Amygdala (tissue), 56 donors: ENCODE measurements at places on chromosomes 5 and 9.

GRCh38 chr5:6718161-6718681 is 5.0 kb downstream of the TENT4A start:
- no peak for DNase-seq

DNA sequence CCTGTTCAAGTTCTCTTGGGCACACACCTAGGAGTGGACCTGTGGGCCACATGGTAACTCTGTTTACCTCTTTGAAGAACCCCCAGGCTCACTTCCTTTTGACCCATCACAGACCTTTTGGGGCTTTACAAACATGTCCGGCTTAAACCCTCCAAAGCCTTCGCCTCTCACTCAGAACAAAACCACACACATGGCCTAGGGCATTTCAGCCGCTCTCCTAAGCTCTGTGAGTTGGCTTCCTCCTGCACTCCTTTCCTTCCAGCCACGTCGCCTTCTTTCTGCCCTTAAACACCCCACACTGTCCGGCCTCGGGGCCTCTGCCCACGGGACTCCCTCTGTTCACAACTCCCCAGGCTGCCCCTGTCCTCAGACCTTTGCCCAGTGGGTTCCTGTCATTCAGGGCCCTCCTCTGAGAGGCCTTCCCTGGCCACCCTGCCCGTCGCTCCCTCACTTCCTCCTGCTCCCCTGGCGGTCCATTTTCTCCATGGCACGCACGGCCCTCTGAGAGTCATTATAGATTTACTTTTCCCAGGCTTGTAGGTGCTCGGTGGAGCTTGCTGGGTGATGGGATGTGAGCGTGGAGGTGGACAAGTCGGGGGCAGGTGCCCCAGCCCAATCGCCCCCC is 1.9 kb downstream of the DOK3 start:
- no peak for DNase-seq

- no peak for DNase-seq
Observed at GRCh38 chr9:96027251-96028131, 152.0 kb downstream of the ERCC6L2 start.

DNA sequence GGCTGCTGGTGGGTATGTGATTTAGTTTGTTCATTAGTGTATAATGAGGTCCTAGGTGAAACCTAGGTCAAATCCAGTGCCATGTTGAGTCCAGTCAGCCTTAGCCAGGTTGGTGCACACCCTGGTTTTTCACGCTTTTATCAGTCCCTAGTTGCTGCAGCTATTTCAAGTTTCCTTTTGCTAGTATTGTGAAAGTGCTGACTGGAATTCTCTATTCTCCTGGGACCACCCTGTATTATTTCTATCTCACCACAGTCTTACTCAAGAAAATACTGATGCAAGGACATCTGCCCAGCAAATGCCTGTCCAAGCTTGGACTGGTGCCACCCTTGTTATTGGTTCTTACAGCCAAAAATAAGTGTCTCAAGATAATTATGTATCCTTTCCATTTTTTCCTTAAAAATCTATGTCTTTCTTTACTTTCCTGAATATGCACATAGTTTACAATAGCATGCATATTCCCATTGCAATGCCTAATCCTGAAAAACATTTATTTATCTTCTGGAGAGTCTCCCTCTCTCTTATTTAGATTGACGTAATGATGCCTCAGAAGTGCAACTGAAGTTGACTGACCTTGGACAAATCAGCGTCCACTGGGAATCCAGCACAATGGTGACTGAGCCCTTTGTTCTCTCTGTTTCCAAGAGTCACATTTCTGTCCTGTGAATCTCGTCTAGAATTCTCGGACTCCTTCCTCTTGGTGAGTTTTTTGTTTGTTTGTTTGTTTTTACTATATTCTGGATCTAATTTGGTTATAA is 1075.0 kb downstream of the CDH9 start:
- DNase-seq: no peak

DNA sequence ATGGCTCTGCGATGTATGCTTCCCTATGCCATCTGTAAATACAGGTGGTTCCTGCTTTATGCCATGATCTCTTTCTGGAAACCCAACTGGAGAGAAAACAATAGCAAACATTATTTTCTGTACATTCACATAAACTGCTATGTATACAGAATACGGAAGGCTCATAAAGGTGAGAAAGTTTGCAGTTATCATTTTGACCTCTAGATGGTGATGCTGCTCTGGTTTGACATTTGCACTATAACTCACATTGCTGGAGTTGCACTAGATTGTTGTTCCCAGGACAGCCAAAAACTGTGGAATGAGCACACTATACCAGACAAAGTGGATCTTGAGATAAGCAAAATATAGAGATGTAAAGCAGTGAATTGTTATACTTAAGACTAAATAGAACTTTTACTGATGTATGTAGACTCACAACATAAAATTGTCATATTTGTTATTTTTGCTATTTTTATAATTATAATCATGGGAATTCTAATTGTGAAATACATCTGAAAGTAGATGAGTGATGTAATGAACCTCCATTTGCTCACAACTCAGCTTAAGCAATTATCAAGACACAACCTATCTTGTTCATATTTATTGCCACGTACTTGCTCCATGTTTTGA is 246.5 kb downstream of the PTPRD start:
- no peak for DNase-seq

DNA sequence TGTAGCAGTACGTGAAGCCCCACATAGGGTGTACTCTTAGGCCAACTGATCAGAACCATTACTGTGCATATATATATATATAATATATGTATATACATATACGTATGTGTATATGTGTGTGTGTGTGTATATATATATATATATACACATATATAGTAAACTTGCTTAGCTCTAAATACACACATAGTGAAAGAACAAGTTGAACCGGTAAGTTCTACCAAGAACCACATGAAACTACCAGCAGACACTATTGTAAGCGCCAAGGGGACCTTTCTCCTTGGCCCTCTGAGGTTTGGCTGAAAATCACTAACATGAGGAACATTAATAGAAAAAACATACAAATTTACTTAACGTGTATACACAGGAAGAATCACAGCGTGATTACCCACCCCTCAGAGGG is 1.8 kb upstream of the TARS1 start:
- no peak for DNase-seq

- DNase-seq: no peak
Observed at GRCh38 chr5:115097236-115097635, 72.5 kb downstream of the TRIM36 start.

DNA sequence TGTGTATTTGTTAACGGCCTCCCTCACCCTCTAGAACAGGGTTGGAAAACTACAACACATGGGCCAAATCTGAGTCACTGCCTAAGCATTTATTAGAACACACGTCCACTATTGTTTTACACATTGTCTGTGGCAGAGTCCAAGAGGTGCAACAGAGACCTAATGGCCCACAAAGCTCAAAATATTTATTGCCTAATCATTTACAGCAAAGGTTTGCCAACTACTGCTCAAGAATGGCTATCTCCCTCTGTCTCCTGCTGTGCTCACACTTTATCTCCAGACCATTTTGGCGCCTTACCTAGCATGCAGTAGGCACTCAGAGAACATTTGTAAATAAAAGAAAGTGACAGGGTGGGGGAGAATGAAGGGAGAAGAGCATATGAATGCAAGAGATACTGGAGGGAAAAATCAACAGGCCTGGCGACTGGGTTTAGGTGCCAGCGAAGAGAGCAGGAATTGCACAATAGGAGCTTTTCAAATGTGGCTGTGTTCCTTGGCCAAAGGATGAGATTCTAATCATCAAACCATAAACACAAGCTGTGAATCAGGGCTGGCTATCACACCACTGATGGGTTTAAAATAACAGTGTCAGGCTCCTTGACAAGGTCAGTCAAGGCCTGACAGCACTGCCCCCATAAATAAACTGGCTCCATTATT is 80.3 kb downstream of the EPB41L4A start:
- no peak for DNase-seq

DNA sequence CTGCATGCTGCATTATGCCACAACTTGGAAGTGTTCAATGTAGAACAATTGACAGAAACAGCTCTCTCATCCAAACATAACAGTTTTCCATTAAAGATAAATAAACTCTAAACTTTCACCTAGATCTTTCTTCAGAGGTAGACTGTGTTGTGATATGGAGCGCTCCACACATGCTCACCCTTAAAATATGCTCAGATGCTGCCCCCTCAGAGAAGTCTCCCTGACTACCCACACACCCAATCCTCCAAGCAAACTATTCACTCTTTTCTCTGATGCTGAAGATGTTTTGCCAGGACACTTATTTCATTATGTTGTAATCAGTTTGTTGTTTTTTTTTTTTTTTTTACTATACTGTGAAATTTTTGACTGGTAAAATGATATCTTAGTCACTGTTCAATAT is 206.6 kb upstream of the RASA1 start:
- DNase-seq: no peak
